CD14-positive monocyte (primary cell): ENCODE measurements at places on chromosomes 2 and 18.
A peak's percentile ranks its signal among the peaks of the same experiment; 100 is the strongest.

DNA sequence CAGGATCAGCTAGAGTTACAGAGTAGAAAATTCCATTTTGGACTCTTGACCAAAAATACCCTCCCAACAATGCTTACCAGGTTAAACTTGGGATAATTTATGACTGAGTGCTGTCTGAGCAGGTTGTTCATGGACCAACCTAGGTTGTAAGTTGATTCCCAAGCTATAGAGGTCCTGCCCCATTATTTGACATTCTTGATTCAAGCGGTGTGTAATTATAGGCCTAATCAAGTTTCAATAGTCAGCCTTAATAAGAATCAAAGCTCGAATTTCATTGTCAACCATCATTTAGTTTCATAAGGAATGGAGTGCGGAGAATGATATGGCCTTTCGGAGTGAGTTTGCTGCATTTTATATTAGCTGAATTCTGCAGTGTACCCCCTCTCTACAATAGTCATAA lies 152.8 kb upstream of the FIGN start:
- DNase-seq, result no peak

DNA sequence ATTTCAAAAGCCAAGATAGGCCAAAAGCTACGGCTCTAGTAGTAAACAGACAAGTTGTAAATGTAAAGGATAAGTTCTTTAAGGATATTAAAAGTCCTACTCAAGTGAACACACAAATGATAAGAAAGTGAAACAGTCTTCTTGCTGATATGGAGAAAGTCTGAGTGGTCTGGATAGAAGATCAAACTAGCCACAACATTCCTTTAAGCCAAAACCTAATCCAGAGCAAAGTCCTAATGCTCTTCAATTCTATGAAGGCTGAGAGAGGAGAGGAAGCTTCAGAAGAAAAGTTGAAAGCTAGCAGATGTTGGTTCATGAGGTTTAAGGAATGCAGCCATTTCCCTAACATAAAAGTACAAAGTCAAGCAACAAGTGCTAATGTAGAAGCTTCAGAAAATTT lies 111.7 kb upstream of the ZEB2 start:
- no peak for DNase-seq

- DNase-seq, result no peak
These were observed 8.2 kb upstream of the PGAP1 start for GRCh38 chr2:196934672-196935071.

DNA sequence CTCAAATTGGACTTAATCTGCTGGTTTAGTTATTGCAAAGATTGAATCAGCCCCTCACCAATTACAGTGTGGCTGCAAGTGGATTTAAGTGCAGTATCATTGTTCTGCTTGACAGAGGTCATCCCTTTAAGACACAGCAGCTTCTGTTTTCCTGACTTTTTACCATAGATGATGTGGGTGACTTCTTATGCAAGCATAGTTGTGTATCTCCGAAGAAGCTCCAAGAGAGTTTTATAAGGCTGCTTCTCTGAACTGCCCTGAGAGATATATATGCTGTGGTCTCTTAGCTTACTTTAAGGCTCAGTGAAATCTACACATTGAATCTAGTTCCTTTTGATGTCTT lies 3.5 kb downstream of the TRIB2 start:
- DNase-seq, result no peak

- DNase-seq, result peak; percentile 17
These were observed 422.7 kb downstream of the TGIF1 start for GRCh38 chr18:3872641-3873040.

- no peak for DNase-seq
These were observed 53.4 kb downstream of the FN1 start for GRCh38 chr2:215382480-215382879.

DNA sequence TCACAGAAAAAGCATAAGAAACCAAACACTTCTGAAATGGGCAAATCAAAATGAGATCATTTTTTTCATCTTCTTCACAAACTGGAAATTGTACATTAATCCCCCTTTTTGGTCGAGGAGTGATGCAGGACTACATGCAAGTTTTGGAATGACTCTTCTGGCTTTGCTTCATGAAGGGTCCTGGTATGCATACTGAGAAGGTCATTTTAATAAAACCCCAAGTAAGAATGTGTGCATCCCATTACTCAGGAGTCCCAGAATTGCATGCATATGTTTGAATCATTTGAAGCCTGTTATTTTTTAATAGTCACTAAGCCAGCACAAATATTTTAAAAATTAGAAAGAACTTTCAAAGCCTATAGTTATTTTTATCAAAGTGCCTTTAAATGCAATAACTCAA lies 16.7 kb upstream of the EHBP1 start:
- DNase-seq, result no peak

GRCh38 chr2:38323623-38324022 lies 53.5 kb downstream of the ATL2 start:
- no peak for DNase-seq

GRCh38 chr2:231674587-231675338 lies 33.6 kb upstream of the PTMA start:
- peak; percentile 89 for DNase-seq

GRCh38 chr2:235219048-235219447 lies 267.2 kb downstream of the SH3BP4 start:
- DNase-seq, result no peak

DNA sequence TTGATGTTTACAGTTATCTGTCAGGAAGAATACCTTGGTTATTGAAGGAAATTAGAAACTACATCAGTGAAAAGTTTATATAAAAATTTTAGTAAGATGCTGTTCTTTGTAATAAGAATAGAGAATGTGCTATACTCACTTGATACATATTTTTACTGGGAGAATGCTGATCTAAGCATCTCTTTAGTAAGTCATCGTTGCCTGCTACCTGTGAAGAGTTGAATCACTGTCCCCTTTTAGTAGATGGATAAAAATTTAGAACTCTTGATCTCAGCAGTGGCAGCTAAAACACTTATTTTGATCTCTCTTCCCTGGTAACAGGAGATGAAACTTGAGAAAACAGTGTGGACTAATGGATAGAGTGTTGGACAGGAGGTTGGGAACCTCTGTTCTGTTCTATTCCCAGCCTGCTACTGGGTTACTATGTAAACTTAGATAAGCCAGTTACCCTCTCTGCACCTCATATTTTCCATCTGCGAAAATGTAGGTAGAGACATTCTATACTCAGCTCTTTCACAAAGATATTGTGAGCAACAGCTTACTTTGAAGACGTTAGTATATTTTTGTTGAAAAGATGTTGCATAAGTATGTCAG lies 100.3 kb downstream of the FEZ2 start:
- no peak for DNase-seq

DNA sequence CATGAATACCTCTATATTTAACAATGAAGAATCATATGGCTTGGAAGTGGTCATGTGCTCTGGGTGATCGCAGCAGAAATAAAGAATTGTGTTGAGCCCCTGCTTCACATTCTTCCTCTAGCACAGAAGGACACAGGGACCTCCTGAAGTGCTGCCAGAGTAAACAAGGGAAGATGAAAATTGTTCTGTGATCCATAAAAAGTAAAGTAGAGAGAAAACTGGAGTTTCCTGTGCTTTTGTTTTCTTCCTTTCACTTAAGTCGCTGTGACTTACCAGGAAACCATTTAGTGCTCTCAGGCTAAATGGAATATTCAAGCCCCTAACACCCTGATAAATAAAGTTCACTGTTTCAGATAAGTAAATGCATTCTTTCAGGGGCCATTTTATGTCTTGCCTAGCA lies 1173.6 kb upstream of the CHAC2 start:
- no peak for DNase-seq

DNA sequence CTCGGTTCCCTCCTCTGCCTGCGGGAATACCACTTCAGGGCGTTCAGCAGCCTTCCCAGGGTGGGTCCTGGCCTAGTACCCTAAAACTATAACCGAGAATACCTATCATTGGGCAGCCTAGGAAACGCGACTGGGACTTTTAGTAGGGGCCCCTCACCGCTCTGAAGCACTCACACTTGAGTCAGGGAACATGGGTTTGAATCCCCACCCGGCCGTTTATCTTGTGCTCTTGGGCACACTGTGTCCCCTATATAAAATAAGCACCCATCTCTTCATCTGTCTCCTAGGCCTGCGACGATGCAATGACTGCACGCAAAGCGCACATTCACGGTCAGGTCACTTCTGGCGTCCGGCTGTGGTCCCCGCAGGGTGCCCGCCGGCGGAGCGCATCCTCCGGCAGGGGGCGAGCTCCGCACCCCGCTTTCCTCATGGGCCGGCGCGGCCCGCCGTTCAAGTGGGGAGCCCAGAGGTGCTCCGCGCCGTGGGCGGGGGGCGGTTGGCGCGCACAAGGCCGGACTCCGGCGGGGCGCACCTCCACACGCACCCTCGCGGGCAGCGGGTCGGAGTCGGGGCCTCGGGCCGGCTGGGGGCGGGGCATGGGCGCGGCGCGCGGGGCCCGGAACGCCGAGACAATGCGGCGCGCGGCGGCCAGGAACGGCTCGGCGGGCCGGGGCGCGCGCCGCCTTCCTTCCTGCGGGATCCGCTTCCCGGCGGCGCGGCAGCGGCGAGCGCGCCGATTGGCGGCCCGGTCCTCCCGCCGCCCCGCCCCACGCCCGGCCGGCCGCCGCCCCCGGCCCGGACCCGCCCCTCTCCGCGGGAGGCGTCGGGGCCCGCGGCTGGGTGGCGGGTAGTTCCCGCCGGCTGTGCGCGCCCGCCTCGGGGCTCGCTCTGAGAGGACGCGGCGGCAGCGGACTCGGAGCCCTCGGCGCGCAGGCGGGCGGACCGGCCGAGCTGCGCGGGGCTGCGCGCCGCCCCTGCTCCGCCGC lies at the start of gene ASAP2:
Gene ASAP2, plus strand, starts transcription at position 850 of the 986 bp plus-strand sequence. CDS start 293 bp downstream, outside the sequence.
- peak; percentile 51 for DNase-seq

DNA sequence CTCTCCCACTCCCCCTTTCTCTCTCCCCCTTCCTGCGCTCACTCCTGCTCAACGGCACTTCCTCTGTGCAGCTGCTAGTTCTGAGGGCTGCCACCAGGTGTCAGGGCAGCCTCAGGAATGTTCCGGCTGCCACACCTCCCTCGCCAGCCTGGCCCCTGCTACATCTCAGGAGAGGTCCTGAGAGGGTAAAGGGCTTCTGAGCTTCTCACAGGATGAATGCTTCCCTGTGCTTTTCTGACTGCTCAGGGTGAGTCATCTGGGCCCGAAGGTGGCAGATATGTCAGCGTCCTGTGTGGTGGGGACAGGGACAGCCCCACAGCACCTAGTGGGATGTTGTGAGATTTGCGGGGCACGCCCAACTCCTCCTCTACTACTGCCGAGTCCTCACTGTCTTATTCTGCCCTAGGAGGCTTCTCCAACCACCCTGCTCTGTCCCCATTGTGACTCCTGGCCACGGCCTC lies 49.0 kb downstream of the PLEKHB2 start:
- DNase-seq, result peak; percentile 47

DNA sequence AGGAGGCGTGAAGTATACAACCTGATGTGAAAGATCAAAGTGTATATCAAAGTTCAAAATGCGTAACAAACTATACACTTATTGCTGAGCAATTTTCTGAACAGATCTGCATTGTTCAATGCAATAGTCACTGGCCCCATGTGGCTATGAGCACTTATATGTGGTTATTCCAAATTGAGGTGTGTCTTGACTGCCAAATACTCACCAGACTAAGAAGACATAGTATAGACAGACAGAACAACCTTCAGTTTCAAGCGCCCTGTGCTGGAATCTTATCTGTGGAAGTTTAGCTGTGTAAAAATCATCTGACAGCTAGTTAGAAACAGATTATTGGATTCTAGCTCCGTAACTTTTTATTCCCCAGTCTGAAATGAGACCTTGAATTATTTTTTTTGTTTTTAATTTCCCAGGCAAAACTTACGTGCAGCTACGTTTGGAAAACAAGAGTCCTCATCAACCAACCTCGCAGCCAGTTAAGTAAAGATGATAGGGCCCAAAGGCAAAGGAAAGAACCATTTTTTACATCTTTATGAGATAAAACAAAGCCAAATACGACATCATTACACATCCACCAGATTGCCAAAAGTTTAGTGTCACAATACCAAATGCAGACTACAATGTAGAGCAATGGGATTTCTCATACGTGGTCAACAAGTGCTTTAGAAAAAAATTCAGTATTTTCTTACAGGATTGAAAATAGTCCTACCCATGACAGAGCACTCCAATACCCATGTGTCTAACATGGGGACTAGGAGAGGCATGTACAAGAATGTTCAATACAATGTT lies 37.2 kb downstream of the MBOAT2 start:
- no peak for DNase-seq

- DNase-seq, result no peak
These were observed 144.6 kb upstream of the CAVIN2 start for GRCh38 chr2:191991442-191991841.

DNA sequence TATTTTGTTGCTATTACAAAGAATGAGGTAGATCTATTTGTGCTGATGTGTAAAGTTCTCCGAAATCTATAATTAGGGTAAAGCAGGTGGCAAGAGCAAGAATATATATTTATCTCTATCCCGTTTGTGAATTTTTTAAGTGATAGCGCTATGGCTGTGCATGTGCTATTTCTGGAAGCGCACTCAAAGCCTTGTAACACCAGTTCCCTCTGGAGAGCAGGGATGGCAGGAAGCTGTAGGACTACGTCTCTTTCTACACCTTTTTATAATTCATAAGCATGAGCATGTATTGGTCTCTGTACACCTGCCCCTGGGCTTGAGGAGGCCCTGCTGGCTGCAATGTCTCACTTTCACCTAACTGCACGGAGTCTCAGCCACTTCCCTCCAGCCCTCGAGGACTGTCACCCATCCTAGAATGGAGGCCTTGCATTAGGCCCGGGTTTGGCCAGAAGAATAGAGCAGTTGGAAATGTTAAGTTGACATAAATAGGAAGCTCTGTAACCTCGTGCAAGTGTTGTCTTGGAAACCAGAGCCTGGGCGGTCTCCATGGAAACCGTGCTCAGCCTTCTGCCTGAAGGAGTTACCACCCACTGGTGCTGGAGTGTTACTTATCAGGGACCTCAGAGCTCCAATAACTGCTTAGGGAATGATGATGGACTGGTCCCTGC lies 20.9 kb downstream of the ITM2C start:
- no peak for DNase-seq

DNA sequence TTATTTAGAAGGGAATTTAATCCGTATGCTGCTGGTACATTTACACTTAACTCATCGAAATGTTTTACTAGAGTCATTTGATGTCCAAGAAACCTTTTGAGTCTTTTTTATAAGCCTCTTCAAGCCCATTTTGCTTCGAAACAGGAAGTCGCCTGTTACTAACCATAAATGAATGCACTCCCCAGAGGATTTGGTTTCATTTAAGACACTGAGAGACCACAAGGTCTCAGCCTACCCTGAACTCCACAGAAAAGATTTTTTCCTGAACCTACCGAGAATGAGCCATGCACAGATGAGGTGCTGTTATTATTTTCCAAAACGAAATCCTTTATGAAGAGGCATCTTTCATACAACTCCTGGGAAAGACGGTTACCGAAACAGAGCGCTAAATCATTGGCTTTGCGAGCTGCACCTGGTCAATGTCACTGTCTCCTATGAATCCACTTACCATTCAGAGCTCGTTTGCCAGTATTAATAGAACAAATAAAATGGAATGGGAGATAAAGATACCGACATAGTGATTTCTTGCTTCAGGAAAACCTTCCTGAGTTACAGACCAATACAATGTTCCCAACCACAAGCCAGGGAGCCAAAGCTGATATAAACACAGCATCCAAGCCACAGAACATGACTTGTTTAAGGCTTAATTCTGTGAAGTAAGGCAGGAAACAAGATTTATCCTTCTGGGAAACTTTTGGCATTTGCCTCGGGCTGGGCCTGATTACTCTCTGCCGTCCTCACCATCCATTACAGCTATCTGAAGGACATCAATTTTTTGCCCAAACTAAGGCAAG lies 382.1 kb downstream of the OSR1 start:
- DNase-seq, result no peak
